ENCODE measurements at places on chromosomes 16 and 17. TPM values are rescaled to one million over a fixed set of nuclear protein-coding genes. Genes with fewer than 3 reads are reported as not detected.

The PHF12 gene
- 33.3 TPM for total RNA-seq

The TANC2 gene
- 29.9 TPM for total RNA-seq

The PRSS53 gene
- total RNA-seq: 1.1 TPM

The FGF11 gene
- total RNA-seq: 1.1 TPM

The TP53TG3D gene
- total RNA-seq: 1.7 TPM

The SDR42E2 gene
- total RNA-seq: not detected

The CSH2 gene
- not detected for total RNA-seq

The OR1A1 gene
- not detected for total RNA-seq

The TBC1D3C gene
- total RNA-seq: not detected

The SKA2 gene
- total RNA-seq: 98.6 TPM

The KRTAP4-6 gene
- total RNA-seq: not detected

All from A549 treated with CORT108297 at 1 μM for 4 hours (cell line).